Karpas-422 (cell line): ENCODE measurements at places on chromosomes 2 and 18.

GRCh38 chr2:50385349-50385748 lies 646.6 kb downstream of the NRXN1 start:
- no peak for DNase-seq

DNA sequence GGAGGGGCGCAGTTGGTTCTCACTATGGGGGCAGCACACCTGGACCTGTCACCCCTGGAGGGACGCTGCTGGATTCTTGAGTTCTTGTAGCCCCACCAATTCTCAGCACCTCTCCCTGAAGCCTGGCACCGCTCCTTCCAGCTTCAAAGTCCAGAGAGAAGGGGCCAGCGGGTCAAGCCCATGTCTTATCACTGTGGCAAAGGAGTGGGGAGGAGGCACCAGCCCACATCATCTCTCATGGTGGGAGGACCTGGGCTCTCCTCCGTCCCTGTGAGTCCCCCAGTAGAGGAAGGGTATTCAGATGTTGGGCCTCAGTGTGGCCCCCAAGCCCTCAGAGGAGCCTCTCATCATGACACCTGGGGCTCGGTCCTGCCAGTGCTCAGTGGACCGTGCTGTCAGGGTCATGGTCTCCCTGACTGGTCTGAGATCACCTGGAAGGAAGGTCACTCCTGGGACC lies 67.4 kb downstream of the HS1BP3 start:
- no peak for DNase-seq

DNA sequence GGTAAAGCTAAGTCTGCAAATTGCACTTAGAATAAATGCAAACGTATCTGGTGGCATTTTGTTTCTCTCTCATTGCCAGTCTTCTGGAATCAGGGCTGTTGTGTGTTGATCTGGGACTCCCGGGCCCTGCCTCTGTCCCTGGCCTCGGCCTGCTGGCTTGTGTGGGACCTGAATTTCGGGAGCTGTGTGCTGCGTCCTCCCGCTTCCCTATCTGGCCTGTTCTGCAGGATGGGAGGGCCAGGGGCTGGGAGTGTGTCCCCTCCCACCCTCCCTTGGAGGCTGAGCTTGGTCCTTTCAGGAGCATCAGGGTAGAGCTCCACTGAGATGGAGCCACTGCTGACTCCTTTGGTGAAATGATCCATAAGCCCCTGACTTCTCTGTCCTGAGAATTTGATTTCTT lies 118.5 kb downstream of the ACKR3 start:
- DNase-seq: no peak

DNA sequence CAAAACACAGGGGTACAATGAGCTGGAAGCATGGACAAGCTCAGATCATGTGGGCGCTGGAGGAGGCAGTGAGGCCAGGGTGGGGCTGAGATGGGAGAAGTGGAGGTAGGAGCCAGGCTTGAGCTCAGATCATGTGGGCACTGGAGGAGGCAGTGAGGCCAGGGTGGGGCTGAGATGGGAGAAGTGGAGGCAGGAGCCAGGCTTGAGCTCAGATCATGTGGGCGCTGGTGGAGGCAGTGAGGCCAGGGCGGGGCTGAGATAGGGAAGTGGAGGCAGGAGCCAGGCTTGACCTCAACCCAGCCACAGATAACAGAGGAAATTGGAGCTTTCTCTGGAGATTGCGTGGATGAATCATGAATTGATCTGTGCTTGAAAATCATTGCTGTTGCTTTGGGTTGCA lies 48.3 kb upstream of the TMEM18 start:
- DNase-seq: no peak

DNA sequence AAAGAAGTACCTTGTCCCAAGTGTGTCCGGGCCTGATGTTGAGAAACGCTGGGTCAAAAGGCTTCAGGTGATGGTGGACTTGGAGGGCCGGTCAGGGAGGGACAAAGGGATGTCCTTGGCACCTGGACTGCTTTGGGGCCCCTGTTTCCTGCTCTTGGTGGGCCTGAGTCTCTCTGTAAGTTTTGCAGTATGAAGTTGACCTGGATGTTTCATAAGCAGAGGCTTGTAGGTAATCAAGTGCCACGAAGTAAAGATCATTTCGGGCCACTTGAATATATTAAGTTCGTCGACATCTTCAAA lies 29.4 kb downstream of the ASAP2 start:
- DNase-seq: no peak

GRCh38 chr2:233707940-233708644 lies 4.6 kb upstream of the UGT1A5 start:
- DNase-seq: no peak

GRCh38 chr2:28952836-28953211 lies 28.3 kb upstream of the TOGARAM2 start:
- DNase-seq: no peak

DNA sequence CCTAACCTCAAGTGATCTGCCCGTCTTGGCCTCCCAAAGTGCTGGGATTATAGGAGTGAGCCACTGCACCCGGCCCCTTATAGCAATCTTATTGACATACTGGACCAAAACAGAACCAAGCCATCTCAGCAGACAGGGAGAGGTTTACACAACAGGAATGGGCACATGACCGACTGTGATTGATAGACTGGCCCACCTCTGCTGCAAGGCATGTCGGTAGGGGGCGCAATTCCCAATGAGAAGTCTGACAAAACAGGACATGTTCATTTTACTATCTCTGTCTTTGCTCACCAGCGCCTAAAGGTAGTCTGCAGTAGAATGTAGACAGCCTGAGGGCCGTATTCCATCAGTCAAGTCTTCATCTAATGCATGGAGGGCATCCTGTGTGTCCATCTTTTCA lies 2.0 kb downstream of the LYPD6B start:
- peak; percentile 90 for DNase-seq

- no peak for DNase-seq
Measured at GRCh38 chr2:105775809-105776559, 31.3 kb downstream of the NCK2 start.

GRCh38 chr2:3433339-3433699 lies 53.8 kb downstream of the TRAPPC12 start:
- no peak for DNase-seq

DNA sequence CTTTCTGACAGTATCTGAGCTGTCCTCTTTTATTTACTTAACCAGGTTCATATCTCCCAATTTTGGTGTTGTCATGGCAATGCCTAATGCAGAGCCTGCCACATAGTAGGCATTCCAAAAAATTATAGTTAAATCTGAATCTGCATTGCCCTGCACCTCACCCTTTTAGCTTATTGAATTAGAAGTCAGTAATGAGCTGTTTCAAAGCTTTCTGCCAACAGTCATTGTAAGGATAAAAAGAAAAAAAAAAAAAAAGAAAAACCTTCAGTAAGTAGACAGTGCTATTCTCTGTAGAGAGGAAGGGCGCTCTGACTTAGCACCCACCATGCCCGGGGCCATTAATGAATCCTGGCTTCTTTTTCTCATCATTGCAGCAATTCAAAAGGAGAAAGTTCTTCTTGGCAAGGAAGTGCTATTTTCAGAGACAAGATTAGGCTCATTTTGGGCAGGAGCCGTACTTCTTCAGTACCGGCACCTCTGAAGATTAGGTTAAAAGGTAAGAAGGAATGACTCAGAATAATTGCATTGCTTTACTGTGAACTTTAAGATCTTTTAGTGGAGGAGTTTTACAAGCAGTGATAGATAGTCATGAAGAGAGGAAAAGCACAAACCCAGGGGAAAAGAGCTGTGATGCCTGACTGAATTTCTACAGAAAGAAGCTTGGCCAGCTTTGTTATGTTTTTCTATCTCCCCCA lies 2041.2 kb upstream of the PIK3C3 start:
- no peak for DNase-seq

GRCh38 chr2:135815269-135815668 lies 21.7 kb downstream of the LCT start:
- DNase-seq: no peak

DNA sequence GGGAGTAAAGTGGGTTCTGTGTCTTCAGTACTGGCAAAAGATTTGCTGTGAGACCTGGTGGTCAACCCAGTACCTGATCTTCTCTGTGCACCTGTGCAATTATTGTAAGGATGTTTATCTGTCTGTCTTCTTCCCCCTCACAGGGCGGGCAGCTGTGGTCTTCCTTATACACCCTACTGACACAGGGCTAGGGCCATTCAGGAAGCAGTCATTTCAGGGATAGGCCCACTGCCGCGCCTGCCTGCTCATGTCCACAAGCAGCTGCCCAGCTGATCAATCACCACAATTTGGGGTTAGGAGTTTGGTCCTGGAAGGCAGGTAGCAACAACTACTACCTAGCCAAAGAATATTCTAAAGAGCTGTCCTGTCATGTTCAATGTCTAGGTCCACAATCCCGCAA lies 1.2 kb upstream of the CNNM4 start:
- DNase-seq: no peak

DNA sequence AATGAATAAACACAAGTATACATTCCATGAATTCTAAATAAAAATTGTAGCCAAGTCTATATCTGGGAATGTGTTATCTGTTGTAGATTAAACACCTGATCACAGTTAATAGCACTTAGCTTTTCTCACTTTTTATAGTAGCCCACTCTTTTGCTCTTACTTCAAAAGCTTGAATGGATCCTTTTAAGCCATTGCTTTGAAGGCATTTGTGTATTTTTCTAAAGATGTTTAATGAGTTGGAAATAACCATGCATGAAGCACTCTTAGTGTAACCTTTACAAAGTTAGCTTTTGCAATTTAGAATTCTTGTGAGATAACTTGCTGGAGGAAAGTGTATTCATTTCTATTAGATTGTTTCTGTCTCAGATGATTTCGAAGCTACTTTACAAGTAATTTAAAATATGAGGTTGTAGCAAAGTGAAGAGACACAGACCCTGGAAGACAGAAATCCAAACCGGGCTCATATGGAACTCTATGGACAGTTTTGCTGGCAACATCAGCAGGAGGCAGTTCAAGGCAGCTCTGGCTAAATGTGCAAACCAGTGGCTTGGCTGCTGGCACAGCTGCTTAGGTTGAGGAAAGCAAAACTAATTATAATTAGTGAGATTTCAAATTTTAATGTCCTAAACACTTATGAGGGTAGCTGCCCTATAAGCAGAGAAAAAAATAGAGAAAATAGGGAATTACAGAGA lies 469.8 kb upstream of the ZEB2 start:
- DNase-seq: no peak

DNA sequence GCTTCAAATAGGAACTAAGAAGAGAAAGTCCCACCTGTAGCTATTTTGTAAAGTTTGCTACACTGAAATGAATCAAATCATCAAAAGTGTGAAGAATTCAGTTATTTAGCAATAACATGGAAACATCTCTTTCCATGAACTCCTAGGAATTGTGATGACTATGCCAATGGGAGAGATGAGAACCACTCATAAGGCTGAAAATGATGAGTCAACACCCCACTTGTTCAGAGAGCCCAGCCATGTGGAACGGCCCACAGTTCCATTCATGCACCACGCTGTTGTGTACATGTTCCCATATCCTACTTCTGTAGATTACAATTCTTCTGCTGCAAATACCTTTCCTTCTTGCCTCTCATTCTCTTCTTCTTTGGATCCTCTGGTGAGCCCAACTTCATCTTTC lies 645.5 kb upstream of the ID2 start:
- DNase-seq: no peak

DNA sequence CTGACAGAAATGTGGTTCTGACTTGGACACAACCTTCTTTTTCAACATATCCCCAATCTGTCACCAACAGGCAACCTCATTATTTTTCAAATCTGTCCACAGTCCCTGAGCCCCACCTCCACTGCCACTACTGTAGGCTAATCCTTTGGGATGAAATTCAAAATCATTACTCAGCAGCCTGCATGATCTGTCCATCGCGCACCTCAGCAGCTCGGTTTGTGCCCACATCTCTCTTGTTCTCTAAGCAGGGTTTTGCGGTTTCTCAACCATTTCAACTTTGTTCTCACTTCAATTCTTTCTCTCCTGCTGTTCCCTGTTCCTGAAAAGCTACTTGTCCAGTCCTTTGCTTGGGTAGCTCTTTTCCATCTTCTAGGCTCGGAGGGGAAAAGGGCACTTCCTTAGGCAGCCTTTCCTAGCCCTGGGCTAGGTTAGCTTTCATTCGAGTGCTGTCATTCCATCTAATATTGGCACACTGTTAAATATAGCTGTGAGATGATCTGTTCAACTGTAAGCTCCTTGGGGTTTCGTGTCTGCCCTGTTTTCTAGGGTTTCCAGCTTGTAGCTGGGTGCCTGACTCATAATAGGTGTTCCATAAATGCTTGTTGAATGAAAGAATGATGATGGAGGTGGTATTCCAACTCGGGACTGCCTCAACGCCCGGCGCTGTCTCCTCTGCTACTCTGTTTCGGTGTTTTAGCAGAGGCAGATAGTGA lies 653 bp upstream of the ANKAR start:
- DNase-seq: no peak

GRCh38 chr2:236452238-236452637 lies 117.4 kb upstream of the ACKR3 start:
- no peak for DNase-seq

GRCh38 chr2:212536817-212537725 lies 1.5 kb downstream of the ERBB4 start:
- no peak for DNase-seq
